ENCODE measurements at places on chromosomes 11 and 22. TPM values are rescaled to one million over a fixed set of nuclear protein-coding genes. Genes with fewer than 3 reads are reported as not detected.
A peak's percentile ranks its signal among the peaks of the same experiment; 100 is the strongest.

The ROBO4 gene
- 0.99 TPM for total RNA-seq

DNA sequence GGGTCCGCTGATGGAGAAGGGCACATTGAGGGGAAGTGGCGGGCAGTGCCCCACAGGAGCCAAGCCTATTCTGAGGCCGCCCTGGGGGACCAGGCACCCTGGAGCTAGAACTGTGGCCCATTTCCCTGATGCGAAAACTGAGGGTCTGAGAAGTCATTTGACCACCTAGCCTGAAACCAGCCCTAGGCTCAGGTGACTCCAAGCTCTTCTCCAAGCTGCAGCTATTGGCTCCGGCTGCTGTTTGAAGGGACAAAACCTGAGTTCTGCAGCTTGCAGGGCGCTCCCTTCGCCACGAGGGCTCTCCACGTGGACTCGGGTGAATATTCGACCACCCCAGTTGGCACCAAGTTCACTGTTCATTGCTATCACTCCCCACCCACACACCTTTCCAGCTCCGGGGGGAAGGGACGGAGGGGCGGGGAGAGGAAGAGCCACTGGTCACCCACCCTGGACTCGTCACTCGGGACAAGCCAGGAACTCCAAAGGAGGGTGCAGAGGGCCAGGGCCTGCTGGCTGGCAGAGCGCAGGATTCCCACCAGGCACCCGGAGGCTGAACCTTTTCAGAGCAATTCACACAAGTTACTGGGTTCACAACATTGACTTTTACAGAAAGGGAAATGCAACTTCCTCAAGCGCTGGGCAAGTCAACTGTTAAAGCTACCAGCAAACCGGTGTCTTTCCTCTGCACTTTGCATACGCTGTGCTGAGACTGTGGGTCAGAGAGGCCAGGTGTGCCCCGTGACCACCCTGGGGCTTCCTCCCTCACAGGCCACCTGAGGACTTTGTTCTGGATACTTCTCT is 1.1 kb upstream of the RAC2 start:
- no peak for DNase-seq

GRCh38 chr11:62926680-62927455 is 5.7 kb upstream of the CHRM1 start:
- no peak for DNase-seq

GRCh38 chr11:104327861-104328511 is 164.0 kb upstream of the PDGFD start:
- DNase-seq, result peak; percentile 35
